ENCODE measurements at places on chromosomes 3 and 15.
A peak's percentile ranks its signal among the peaks of the same experiment; 100 is the strongest.

GRCh38 chr3:43870120-43870519, 179.4 kb downstream of the ABHD5 start:
- H3K27ac ChIP-seq = no peak overlapping the region
- peaks cover 3% of the 10 kb centered on the region for H3K27me3 ChIP-seq
- H3K36me3 ChIP-seq = no peaks in the 10 kb centered on the region
- H3K4me1 ChIP-seq = peaks cover 18% of the 10 kb centered on the region

- peaks cover 15% of the 10 kb centered on the region for H3K27me3 ChIP-seq
- DNase-seq = no peak
- H3K4me3 ChIP-seq = no peak overlapping the region
- H3K36me3 ChIP-seq = no peaks in the 10 kb centered on the region
Observed at GRCh38 chr3:59425942-59426341, 376.1 kb upstream of the CFAP20DC start.

DNA sequence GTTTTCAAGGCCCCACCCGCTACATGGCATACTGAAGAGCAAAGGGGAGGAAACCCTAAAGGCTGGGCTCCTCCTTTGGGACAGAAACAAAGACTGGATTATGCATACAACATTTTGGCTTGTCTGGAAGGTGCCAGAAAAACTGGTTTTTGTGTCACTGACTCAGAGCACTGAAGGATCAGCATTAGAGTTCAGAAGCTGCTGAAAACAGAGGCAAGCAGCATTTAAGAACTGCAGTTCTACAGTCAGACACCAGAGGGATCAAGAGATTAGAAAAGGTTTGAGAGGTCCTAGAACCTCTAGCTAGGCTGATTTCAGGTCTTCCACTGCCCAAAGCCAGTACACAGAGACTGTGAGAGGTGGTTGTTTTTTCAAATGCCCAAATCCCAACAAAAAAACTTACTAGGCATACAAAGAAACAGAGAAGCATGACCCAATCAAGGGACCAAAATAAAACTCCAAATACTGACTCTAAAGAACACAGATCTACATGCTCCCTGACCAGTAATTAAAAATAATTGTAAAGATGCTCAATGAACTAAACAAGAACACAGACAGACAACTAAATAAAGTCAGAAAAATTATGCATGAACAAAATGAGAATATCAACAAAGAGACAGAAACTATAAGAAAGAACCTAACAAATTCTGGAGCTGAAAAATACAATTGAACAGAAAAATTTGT, 91.2 kb downstream of the SENP2 start:
- H3K36me3 ChIP-seq = peaks cover 89% of the 10 kb centered on the region
- no peak overlapping the region for H3K27ac ChIP-seq
- DNase-seq = no peak
- no peak overlapping the region for H3K4me3 ChIP-seq
- H3K27me3 ChIP-seq = no peaks in the 10 kb centered on the region

DNA sequence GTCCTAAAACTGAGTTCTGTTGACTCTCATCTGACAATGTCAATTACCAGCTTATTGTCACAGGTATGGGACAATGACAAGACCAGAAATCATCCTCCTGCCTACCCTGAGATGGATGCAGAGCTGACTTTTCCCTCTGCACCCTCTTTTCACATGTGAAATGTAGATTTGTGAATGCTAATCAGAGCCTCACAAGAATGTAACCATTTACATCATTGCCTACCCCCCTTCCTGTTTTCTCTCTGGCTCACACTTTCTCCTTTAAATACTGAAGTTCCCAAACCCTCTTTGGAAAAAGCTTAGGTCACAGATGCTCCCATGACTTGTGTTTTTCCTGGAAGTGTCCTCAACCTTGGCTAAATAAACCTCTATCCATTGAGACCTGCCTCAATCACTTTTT, 228.2 kb downstream of the MYRIP start:
- no peak overlapping the region for H3K4me3 ChIP-seq
- H3K4me1 ChIP-seq = no peaks in the 10 kb centered on the region
- H3K27me3 ChIP-seq = no peaks in the 10 kb centered on the region
- DNase-seq = no peak

- peaks cover 17% of the 10 kb centered on the region for H3K27me3 ChIP-seq
- no peak overlapping the region for H3K27ac ChIP-seq
- no peak for DNase-seq
- H3K4me3 ChIP-seq = no peak overlapping the region
- no peaks in the 10 kb centered on the region for H3K36me3 ChIP-seq
Observed at GRCh38 chr3:14283092-14283812, 104.6 kb downstream of the LSM3 start.

DNA sequence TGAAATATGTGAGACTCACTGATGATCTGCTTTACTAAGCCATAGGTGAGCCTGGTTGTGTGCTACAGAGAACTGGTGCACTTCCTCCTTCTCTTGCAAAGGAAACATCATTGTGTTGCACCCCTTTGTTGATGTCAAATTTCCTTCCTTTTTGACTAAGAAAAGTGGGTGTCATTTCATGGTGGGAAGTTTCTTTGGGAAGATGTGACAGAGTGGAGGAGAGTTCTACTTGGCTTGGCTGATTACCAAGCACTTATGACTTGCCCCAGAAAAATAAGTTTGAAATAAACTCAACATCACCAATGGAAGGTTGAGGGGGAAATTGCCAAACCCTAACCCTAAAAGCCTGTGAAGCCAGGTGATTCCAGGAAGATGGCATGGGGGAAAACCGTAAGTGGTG, 53.5 kb upstream of the KIF23 start:
- peaks cover 28% of the 10 kb centered on the region for H3K4me1 ChIP-seq
- no peak overlapping the region for H3K27ac ChIP-seq
- H3K27me3 ChIP-seq = peaks cover 10% of the 10 kb centered on the region

DNA sequence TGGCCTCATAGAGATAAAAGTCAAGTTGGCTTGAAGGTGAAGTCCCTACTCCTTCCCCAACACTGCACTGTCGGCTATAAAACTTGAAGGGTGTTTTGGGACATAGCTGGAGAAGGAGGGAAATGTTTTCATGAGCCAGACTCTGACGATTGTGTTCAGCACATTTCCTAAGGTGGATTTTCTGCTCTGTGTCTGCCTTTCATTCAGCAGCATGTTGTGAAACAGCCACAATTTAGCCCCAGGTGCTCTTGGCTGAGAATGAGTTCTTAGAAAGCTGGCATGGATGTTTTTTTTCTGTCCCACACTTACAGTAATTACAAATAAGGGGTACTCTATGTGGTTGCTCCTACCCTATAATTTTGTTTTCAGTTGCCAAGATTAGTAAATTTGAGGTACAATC, 492.4 kb downstream of the MCTP2 start:
- no peaks in the 10 kb centered on the region for H3K36me3 ChIP-seq
- peaks cover 17% of the 10 kb centered on the region for H3K4me1 ChIP-seq
- no peak for DNase-seq
- peaks cover 23% of the 10 kb centered on the region for H3K27me3 ChIP-seq

DNA sequence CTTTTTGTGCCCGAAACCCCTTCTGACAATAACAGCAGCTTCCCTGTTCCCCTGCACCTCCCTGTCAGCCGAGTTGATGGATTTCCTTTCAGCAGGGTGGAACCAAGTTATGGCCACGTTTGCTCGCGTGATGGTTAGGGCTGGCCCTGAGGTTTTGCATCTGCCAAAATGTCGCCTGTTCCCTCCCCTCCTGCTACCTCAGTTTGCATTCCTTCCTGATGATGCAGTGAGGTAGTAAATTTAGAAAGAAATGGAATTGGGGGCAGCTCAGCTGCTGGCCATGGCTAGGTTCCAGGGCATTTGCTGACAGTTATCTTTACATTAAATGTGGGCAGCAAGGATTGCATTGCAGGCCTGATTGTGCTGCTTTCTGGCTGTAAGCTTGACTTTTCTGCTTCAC, 13.2 kb downstream of the LIMD1 start:
- H3K27me3 ChIP-seq = no peaks in the 10 kb centered on the region
- H3K4me1 ChIP-seq = peaks cover 16% of the 10 kb centered on the region
- no peak for DNase-seq
- no peak overlapping the region for H3K4me3 ChIP-seq
- H3K27ac ChIP-seq = peak overlapping the region; percentile 92

DNA sequence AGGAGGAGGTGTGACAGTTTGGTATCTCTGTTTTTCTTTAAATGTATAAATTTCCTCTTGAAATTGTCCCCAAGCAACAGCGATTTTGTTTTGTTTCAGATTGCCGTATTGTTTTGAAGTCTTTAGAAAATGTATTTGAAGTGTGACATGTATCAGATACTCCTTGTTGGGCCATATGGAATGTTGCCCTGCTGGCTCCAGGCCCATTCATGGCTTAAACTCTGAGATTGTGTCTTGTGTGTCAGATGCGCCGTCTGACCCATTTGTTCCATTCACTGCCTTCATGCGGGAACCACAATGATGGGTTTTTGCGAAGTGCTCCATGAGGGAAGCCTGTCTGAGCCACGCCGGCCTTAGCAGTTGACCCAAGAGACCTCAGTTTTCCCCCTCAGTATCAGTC, 75.2 kb upstream of the ADAMTSL3 start:
- no peaks in the 10 kb centered on the region for H3K36me3 ChIP-seq
- no peak overlapping the region for H3K4me3 ChIP-seq
- DNase-seq = no peak
- H3K27me3 ChIP-seq = peaks cover 7% of the 10 kb centered on the region
- peaks cover 32% of the 10 kb centered on the region for H3K4me1 ChIP-seq

- peaks cover 4% of the 10 kb centered on the region for H3K27me3 ChIP-seq
- H3K27ac ChIP-seq = peak overlapping the region; percentile 1
- DNase-seq = no peak
- peaks cover 14% of the 10 kb centered on the region for H3K36me3 ChIP-seq
- no peak overlapping the region for H3K4me3 ChIP-seq
Observed at GRCh38 chr15:42338500-42338899, 20.8 kb upstream of the CAPN3 start.
